Stimulated activated CD4-positive, alpha-beta T cell treated with anti-CD3 and anti-CD28 coated beads, TNF-alpha, amount 100 ng/mL, for 24 hours (primary cell): ENCODE measurements at places on chromosomes 2 and 18.

- no peak for DNase-seq
These were observed 302.3 kb upstream of the ID2 start for GRCh38 chr2:8379549-8379948.

DNA sequence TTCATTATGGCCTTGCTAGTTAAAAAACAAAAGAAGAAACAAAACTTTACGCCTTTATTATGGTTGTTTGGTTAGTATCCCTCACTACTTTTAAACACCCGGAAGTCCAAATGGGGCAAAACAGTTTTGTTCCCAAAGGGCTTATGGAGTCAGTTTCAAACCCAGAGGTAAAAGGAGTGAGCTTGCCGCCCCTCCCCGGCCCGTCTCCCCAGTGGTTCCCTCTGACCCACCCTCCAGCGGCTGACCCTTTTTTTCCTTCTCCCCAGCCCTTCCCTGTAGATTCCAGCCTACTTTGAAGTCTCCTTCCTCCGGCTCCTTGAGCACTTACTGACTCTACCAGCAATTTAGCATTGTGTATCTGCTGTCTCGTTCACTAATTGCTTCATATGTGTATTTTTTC, 209.2 kb downstream of the ICOS start:
- no peak for DNase-seq

DNA sequence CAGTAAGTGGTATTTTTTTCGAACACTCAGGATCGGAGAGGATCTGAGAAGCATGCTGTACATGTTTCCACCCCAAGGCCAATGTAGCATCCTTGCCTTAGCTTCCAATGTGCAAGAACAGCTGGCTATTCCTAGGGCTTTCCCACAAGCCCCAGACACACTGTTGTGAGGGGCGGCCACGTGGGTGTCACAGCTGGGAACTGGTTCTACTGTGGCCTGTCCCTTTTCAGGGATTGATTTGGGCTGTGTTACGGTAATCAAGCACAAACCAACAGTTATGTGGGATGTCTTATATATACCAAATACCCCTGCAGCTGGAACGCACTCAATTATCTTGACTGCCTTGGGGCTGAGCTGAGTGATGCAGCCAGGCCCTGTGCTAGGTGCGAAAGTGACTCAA, 116.3 kb upstream of the CXCR4 start:
- no peak for DNase-seq

- DNase-seq = no peak
These were observed 65.2 kb downstream of the C2orf76 start for GRCh38 chr2:119301413-119301812.

- no peak for DNase-seq
These were observed 210.5 kb downstream of the ERBB4 start for GRCh38 chr2:212328136-212328535.

DNA sequence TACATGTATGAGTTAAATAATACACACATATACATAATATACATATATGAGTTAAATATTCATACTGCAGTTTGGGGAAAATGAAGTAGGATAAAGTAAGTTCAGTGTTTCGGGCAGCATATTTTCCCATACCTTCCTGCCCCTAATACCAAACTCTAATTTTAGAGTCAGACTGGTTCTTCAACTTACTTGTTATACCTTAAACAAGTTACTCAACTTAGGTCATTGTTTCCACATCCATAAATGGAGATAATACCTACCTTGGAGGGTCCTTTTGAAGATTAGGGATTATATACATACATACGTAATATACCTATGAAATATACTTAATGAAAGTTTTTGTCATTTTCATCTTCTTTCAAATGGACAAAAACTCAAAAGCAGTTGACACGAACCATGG, 8.4 kb downstream of the MEMO1 start:
- DNase-seq = no peak
